Karpas-422 (cell line): ENCODE measurements at places on chromosomes 1 and 21.

DNA sequence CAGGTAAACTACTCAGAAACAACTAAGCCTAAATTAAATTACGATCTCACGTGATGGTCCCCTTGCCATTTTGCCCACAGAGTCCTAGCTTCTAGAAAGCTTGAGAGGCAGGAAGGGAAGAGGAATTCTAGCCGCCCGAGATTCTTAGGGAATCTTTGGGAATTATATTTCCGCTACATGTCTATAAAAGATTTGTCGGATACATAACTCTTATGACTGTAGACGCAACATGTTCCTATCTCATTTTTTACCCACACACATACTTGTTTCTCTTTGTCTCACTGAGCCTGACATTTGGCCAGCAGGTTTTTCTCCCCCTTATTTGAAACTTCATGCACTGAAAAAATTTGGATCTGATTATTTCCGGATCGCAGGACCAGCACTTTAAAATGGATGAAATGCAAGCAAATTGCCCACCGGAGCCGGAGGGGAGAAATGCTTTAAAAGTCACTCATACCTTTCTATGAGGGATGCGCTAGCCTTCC, 5.5 kb downstream of the GLIS1 start:
- no peak for DNase-seq

- peak; percentile 58 for DNase-seq
These were observed 479 bp downstream of the RGS16 start for GRCh38 chr1:182603646-182604174.

DNA sequence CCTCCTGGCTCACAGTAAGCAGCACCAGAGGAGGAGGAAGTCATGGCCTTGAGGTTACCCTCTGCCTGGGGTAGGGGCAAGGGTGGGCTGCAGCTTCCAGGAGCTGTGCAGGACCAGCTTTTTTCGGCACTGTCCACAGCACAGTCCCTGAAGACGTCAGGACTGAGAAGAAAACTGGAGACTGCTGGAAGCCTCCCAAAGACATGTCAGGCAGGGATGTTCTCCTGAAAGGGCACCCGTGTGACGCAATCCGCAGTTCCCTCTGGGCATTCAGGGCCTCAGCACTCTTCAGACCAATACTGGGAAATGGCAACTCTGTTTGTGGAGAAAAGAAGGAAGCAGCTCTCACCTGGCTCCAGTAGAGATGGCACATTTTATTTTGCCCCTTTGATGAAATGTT, 64.8 kb upstream of the TENT5C start:
- no peak for DNase-seq

- peak; percentile 58 for DNase-seq
These were observed 8.0 kb downstream of the SMAP2 start for GRCh38 chr1:40381268-40382107.

DNA sequence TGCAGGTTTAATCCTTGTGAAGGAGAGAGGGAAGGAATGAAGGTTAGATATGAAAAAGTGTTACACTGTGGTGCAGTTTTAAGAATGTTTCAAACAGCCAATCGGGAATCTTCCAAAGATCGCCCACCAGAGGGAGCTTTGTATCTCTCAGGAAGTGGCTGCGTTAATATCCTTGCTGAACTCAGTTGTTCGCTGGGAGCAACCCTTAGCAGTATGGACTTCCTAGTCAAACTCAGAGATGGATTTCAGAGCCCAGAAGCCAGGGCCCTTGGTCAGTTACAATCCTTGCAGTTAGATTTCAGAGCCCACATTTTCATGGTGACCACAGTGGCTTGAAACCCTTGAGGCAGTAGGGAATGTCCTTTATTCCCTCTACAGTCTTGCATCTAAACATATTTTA, 136.2 kb downstream of the NTNG1 start:
- DNase-seq: peak; percentile 73

DNA sequence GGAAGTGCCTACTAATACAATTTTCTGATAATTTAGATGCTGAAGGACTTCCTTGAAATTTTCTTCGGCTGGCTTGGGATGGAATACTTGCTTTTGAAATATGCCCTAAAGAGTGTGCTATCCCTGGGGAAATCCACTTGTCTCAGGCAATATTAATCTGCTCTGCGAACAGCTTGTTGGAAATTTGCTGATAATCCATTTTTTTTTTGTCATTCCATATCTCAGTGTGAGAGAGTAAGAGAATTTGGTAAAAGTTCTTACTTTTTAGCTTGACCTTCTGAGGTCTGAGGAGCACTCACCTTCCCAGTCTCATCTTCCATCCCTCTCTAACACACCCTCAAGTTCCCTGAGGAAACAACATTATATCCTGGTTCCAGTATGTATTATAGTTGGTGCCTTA, 36.8 kb downstream of the DNAJC6 start:
- no peak for DNase-seq
